Epithelial cell of umbilical artery (primary cell): ENCODE measurements at places on chromosomes 13 and 19. TPM values are rescaled to one million over a fixed set of nuclear protein-coding genes. Genes with fewer than 3 reads are reported as not detected.

GYS1 gene
- total RNA-seq = 22.9 and 25.3 TPM in 2 replicates

VSIG10L gene
- total RNA-seq = under 0.01 and 0.15 TPM in 2 replicates

WDR88 gene
- total RNA-seq = not detected in 2 replicates

PNMA8B gene
- under 0.01 TPM in 2 replicates for total RNA-seq

CCDC8 gene
- total RNA-seq = 2.9 and 6.2 TPM in 2 replicates

ZNF709 gene
- total RNA-seq = 2.3 and 4.6 TPM in 2 replicates

TMEM86B gene
- total RNA-seq = 0.32 and 0.91 TPM in 2 replicates

ZIK1 gene
- 1.6 and 2.9 TPM in 2 replicates for total RNA-seq

GARIN5A gene
- total RNA-seq = 0.32 TPM in 1 of 2 replicates, not detected in the other

ANKLE1 gene
- total RNA-seq = 0.65 and 1.4 TPM in 2 replicates

DPP9 gene
- 26.0 and 29.8 TPM in 2 replicates for total RNA-seq

PRR36 gene
- not detected in 2 replicates for total RNA-seq

SPRYD7 gene
- 4.2 and 4.3 TPM in 2 replicates for total RNA-seq

CKM gene
- not detected in 2 replicates for total RNA-seq

PSG2 gene
- total RNA-seq = not detected in 2 replicates

ITM2B gene
- 105 and 113 TPM in 2 replicates for total RNA-seq

ZNF600 gene
- 2.3 and 4.4 TPM in 2 replicates for total RNA-seq
